ENCODE measurements at places on chromosomes 12 and 14.

DNA sequence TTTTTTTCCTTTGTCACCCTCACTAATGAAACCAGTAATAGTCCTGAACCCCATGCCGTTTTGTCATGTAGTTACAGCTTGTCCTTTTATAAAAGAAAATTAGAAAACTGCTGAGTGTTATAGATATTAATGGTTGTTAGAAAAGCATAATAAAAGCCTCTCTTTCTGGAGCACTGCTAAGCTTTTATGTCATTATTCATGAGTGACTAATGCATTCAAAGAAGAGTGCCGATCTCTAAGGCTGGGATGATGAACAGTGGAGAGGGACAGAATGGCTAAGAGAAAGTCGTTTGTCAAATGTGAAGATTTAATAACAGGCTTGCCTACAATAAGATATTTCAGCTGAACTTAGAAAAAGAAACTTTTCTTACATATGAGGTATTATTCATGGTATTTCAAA, 121.6 kb downstream of the MGAT4C start:
- DNase-seq: no peak

- DNase-seq: no peak
These were observed 70.8 kb upstream of the TMCC3 start for GRCh38 chr12:94721173-94721572.

DNA sequence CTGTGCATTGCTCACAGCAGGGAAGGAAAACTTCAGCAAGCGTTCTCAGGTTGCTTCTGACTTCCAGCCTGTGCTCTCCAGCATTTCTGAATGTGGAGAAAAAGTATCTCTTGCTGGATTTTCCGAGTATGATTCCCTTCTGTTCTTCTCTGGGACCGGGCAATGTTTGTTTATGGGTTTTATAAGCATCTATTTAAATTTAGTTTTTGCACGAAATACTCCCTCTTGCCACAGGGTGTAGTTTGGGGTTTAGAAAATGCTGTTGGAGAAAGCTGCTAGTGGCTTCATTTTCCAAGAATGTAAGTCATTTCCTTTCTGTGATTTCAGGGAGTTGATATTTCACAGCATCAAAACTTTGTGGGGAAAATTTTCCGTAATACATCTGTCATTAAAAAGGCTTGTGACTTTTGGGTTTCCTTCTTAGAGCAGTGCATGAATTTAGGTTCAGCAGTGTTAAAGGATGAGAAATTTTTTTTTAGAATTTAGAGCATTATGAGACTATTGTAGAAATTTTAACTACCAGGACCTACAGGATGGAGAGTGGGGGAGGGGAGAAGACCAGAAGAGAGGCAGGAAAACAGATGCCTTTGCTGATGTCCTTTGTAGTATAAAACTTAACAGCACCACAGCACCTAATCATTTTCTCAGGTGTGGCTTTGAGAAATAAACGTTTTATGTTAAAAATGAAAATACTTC, 1.5 kb downstream of the FRMD6 start:
- peak; percentile 83 for DNase-seq

DNA sequence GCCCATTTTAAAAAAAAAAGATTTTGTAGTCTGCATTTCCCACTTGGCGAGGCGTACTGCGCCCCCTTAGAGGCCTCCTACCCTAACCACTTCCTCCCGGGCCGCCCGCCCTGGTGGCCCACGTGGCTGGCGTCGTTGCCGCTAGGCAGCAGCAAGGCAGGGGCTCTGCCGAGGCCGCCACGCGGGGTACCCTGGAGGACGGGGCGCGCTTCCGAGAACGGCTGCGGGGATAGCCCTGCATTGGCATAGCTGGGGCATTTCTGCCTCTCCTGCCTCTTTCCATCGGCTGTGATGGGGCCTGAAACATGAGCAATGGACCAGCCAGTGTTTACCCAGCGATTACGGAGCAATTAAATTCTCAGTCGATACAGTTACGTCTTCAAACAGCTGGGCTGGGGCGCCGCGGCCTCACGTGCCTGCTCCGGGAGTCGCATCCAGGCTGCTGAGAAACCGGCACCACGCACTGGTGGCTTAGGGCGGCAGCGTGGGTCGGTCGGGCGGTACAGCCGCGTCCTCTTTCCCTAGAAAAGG, 38.0 kb downstream of the IQSEC3 start:
- DNase-seq: peak; percentile 74

GRCh38 chr12:100075598-100075997, 67.1 kb downstream of the BLTP3B start:
- no peak for DNase-seq

DNA sequence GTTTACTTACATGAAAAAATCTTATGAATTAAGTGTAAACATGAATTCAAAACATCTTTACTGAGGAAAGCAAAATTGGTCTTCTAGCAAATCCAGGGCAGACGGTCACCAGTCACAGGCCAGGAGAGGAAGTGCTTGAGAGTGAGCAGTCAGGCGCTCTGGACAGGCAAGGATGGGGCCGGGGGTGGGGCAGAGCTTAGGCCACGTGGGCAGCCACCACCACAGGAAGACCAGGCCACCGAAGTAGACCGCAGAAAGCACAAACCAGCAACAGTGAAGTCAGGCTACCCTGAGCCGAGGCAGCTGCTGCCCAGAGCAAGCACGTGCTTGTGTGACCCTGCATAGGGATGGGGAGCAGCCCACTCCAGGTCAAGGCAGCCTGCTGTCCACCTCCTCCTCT, 33.5 kb downstream of the SLC6A12 start:
- no peak for DNase-seq

DNA sequence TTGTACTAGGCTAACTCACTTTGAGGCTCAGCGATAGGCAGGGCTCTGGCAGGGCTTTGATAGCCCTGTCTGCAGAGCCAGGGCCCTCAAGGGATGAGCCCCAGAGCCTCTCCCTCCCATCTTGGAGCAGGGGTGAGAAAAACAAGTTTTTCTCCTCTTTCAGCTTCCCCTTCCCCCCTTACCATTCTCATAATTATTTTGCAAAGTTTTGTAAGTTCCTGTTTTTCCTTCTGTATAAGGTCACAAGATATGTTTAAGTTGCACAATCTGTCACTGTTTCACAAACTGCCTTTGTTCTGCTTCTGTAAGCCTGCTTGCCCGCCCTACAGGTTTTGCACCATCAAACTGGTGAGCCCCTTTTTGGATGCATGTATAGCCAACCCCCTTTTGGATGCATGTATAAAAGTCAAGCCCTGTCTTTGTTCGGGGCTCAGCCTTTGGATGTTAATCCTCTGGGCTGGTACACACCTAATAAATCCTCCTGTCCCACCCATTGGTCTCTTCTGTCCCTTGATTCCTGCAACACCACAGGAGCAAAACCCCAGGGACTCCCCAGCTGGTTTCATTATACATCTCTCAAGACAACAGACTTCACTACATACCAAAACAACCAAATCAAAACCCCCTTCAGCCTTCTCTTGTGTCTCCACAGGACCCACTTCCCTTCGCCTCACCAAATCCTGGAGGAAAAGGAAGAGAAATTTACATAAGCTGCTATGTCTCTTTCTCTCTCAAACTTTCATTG, 52.5 kb upstream of the RESF1 start:
- DNase-seq: no peak

- peak; percentile 3 for DNase-seq
These were observed 281.1 kb upstream of the AMIGO2 start for GRCh38 chr12:47360771-47361388.

- no peak for DNase-seq
These were observed 16.7 kb downstream of the DCAF4 start for GRCh38 chr14:72942934-72943333.

DNA sequence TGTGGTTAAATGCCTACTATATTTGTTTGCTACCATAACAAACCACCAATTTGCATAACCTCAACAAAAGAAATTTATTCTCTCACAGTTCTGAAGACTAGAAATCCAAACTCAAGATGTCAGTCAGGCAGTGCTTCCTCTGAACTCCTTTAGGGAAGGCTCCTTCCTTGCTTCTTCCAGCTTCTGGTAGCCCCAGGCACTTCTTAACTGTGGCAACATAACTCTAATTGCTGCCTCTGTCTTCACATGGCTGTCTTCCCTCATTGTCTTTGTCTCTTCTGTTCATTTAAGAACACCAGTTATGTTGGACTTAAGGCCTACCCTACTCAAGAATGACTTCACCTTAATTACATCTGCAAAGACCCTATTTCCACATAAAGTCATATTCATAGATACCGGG, 206.9 kb downstream of the SYT1 start:
- DNase-seq: no peak

GRCh38 chr12:29086325-29087271, 62.5 kb upstream of the FAR2 start:
- no peak for DNase-seq
